ENCODE measurements at places on chromosomes 7 and 10.

DNA sequence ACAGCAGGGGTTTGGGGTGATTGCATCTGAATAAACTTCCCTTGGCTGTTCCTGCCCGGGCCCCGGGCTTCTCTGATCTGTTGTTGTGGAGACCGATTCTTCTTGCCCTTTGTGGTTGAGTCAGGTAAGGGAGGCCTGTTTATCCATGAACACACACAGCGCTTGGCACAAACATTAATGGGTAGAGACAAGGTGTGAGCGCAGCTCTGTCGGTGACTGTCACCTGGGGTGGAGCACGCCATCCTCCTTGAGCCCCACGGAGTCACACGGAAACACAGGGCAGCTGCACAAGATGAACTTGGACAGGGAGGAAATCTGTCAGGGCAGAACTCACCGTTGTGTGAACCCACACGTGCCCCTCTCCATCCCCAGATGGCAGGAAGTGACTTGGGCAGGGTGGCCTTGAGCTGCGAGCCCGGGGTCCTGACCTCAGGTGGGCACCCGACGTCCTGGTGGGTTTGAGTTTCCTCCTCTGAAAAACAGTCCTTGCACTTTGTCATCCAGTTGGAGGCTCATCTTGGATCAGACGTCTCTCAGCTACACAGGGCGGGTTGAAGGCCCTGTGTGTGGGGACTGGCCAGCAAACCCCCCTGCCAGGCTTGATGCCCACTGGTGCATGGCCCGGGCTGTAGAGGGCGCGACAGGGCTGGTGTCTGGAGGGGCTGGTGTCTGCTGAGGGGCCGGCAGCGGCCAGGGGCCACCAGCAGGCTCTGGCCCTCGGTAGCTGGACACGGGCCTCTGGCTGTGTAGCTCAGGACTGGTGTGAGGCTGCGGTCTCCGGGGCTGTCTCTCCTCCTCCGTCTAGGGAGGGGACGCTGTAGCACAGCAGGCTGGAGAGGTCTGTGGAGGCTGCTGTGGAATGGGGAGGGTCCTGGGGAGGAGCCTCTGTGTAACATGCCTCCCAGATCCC, 24.2 kb upstream of the SHH start:
- no peak for DNase-seq

DNA sequence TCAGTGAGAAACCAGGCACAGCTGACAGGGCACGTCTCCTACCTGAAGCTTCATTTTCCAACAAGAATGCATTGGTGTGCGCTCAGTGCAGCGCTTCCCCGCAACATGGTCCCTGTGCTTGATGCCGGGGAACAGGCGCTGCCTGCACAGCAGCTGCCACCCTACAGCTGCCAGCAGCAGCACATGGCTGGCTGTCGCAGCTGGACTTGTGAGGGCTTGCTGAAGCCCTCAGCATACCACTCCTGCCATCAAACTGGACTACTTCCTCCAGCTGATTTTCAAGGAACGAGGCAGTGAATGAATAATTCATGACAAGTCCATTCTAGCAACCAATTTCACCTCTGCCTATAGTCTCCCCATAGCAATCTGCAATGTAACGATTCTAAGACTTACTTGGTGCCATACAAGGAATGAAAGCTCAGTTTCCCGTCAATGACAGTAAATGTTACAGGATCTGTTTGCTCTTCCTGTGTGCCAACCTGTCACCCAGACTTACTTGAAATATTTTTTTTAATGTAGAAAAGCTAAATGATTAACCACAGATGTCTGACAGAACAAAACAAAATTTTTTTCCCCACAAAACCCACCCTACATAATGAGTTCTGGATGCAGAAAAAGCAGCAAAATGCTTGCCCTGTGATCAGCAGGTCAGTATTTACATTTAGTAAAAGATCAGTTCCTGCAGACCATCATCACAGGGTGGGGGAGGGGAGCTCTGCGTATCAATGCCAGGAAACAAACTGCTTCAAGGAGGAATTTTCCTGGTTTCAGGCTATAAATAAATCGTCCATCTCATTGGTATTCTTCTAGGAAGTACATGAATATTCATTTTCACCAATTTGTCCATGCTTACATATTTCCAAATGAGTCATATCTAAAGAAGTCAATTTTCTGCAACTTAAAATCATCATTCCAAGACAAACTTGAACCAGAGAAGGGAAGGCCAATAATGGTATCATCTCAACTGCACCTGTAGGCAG, 140.6 kb downstream of the ALOX5 start:
- no peak for DNase-seq

DNA sequence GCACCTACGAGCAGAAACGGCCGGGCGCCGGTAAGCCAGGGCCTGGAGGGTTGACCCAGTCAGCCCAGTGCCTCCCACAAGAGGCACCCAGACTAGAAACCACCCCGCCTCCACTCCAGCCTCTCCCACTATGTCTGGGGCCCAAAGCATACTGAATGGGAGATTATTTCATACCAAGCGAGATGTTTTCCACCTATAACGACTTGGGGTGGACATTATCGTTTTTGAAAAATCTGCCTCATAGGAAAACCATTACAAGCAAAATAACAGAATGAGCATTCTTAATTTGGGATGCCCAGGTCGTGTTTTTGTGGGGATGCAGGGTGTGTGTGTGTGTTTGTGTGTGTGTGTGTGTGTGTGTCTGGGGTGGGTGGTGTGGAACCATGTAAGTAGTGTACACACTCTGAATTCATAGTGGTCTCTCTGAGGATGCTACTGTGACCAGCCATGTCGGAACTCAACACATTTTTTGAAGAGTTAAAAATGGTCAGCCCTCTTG, 1.6 kb downstream of the HOXA6 start:
- no peak for DNase-seq

DNA sequence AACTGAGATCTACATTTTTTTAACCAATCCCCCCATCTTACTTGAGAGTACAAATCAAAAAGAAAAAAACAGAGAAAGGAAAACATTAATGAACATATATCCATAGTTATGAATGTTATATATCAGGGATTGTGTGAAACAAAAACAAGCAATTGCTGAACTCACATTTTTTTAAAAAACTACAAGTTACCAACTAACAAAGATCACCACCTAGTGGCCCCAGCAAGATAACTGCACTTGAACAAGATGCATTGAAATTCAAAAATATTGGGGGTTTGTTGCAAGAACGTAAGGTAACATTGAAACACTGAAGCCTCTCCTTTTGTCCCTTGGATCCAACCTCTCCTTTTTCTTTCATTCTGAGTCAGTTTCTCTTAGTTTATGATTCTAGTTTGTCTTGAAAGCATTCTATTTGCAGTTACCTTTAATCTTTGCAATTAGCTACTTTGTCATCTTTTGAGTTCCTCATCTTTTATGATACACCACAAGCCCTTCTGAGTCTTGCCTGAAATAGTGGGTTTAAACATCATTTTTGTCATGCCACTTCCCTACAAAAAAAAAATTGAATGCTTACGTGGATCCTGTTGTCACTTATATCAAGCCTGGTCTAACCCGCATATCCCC, 87.3 kb upstream of the TES start:
- no peak for DNase-seq

DNA sequence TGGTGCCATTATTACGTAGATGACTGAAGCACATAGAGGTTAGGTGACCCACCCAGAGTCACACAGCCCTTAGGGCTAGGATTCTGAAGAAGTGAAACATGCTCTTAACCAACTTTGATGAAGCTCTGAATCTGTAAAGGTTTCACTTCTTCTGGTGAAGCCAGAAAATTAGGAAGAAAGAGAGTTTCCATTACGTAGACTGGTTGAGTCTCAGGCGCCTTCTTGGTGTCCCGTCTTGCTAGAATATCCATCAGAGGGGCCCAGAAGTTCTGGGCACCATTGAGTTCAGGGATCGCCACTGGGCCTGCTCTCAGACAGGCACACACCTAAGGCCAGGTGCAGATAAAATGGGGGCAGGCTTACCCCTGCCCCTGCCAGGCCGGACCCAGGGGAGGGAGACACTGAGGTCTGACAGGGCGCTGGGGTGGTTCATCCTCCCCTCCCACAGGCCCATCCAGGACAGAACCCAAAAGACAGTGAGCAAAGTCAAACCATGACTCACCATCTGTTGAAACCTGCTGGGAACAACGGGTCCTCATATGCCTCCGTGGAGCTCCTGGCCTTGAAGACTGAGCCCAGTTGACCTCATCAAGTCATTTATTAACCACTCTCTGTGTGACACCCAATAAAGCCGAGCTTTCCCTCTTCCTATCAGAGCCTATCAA, 33.2 kb downstream of the DRGX start:
- no peak for DNase-seq

- peak; percentile 9 for DNase-seq
Measured at GRCh38 chr7:29243910-29244655, 49.5 kb downstream of the CHN2 start.

- DNase-seq = no peak
Measured at GRCh38 chr10:86260564-86260963, 106.0 kb downstream of the GRID1 start.

DNA sequence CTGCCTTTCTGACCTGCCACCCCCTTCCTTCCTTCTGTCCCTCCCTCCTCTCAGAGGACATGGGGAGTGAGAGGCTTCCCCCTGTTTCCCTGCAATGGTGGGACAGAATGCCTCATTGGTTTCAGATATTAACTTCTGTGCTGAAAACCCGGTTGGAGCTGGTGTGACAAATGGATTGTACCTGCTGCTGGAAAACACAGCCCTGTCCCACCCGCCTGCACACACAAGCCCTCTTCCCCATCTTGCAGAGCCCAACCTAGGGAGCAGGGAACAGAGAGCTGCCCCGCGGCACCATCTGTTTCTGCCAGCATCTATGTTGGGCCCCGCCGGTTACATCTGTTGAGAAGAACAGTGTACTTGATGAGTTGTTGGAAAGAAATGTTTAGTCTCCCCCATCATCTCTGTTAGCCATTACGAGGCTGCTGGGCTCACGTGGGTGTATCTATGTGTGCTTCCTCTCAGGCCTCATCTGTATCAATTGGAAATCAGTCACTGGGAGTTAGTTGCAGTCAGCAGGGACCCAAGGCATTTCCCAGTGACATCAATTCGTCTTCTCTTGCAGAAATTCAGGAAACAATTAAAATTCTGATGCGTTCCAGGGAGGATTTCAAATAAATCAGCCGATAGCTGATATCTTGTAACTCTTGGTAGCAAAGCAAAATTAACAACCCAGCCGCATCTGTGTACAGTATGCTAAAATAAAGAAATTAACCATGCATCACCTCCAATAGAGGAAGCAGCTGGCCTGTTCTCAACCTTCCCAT, 725.6 kb upstream of the GALNT17 start:
- no peak for DNase-seq

DNA sequence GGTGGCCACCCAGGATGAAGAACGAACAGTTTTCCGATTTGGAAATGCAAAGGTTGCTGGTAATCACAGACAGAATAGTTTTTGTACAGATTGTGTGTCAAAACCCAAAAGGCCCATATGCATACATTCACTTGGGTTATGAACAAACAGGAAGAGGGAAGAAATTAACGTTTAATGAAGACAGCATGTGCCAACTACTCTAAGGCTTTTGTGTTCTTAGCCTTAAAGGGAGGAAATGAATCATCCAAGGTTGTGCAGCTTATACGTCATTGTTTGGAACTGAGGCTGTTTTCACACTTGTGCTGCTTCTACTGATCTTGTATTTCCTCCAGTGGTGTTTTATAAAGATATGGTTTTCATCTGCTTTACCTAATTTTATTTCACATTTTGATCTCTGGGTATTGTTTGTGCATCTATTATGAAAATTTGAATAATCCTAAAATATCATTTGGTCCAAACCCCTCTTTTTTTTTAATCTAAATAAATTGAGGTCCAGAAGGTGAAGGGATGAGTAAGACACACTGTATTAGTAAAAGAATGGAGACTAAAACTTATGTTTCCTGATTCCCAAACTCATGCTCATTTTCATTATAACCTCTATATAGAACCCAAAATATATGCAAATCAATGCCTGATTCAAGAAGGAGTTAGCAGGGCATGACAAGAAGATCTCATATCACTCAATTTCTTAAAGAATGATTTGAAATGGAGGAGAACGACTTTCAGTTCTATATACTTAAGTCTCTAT, 373.1 kb downstream of the THSD7A start:
- no peak for DNase-seq

DNA sequence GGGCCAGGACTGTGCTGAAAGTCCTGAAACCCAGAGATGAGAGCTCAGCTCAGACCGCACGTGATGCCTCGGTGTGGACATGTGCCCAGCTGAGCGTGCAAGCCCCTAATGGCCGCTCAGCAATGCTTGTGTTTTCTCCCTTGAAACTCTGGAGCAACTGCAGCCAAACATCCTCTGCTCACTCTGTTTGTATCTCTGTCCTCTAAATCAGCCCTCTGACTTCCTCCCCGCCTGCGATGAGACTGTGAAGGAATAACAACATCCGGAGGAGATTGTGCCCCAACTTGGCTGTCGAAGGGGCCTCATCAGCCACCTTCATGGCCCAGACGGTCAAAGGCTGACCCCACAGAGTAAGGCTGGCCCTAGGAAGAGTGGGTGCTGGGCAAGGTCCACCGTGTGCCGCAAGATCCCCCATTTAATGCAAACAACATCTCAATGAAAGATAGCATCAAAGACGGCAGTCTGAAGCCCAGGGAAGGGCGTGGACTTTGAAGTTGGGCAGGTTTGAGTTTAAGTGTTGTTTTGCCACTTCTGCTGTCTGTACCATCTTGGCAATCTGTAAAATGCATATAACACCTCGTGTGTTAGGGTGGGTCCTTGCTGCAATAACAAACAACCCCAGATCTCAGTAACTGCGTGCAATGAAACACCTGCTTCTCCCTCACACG, 39.9 kb downstream of the CALML3 start:
- peak; percentile 69 for DNase-seq

DNA sequence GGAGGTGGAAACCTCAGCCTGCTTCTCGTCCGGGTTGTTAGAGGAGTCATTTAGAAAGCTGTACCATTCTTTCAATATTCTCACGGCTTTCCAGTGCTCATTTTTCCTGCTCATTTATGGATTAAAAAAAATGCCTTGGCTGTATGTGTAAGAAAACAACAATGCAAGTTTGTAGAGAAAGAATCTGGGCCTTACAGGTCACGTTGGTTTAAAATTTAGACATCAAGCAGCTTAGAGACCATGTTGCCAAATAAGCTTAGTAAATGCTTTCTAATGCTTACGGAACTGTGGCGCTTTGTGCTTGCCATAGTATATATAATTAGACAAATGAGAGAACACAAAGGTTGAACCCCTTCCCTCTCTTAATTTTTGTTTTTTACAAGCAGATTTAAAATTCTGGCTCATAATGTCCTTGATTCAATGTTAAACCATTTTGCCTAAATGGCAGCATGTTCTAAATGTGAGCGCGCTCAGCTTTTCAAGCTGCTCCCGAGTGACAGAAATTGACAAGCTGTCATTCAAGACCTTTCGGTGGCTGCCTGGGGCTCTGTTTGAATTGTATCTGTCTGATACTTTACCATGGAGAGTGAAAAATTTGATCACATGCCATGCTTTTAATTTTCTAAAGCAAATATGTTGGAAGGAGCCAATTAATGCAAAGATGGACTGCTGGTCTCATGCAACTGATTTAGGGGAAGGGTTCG, 1.1 kb downstream of the ARMS2 start:
- no peak for DNase-seq

All from CD4-positive, alpha-beta T cell treated with Interleukin-6 for 4 hours (primary cell).